T-helper 2 cell (primary cell): ENCODE measurements at places on chromosomes 11 and 22.
A peak's percentile ranks its signal among the peaks of the same experiment; 100 is the strongest.

GRCh38 chr22:20998411-20999336, 3.2 kb downstream of the THAP7 start:
- no peak for DNase-seq

DNA sequence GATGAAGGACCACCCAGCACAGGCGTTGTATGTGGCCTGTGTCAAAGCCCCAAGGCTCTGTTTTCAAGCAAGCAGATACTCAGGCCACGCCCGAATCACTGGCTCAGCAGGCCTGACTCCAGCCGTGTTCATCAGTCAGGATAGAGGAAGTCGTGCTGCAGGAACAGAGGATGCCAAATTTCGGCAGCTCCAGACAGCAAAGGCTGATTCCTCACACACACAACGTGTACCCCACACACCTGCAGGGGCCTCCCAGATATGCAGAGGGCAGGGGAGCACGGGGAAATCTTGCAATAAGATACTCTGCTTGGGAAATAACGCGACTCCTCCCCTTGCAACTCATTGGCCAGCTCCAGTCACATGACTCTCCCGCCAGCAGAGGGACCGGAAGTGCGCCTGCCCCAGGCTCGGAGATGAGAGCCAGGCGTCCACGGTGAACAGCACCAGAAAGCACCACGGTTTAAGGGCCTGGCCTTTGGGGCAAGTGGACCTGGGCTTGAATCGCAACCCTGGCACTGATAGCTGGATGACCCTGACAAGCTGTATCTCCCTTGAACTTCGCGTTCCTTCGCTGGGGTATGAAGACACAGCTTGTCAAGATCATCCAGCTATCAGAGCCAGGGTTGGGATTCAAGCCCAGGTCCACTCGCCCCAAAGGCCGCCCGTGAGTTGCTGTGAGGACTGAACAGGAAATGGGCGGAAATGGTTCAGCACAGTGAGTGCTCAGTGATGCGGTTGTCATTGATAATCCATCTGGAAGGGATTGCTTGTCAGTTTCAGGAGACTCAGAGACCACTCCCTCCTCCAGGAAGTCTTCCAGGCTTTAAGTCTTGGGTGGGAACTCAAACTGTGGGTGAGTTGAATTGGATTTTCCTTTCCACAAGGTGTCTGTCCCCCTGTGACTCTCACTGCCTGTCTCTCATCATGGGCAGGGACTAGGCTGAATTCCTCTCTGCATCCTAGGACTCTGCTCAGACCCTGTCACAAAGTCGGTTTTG, 88.5 kb downstream of the MYEOV start:
- DNase-seq = no peak

DNA sequence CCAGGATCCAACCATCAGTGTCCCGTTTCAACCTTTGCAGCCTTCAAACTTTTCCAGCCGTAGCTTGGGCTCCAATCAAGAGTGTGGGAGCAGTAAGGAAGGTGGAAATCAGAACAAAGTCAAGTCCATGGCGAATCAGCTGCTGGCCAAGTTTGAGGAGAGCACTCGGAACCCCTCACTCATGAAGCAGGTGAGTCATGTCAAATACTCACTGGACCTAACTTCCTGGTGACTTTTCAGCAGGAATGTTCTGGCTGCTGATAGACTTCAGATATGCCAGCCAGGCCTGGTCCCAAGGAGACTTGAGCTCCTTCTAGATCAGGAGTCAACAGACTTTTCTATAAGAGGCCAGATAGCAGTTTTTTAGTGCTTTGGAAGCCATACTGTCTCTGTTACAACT, 129.0 kb downstream of the MICAL2 start:
- no peak for DNase-seq

DNA sequence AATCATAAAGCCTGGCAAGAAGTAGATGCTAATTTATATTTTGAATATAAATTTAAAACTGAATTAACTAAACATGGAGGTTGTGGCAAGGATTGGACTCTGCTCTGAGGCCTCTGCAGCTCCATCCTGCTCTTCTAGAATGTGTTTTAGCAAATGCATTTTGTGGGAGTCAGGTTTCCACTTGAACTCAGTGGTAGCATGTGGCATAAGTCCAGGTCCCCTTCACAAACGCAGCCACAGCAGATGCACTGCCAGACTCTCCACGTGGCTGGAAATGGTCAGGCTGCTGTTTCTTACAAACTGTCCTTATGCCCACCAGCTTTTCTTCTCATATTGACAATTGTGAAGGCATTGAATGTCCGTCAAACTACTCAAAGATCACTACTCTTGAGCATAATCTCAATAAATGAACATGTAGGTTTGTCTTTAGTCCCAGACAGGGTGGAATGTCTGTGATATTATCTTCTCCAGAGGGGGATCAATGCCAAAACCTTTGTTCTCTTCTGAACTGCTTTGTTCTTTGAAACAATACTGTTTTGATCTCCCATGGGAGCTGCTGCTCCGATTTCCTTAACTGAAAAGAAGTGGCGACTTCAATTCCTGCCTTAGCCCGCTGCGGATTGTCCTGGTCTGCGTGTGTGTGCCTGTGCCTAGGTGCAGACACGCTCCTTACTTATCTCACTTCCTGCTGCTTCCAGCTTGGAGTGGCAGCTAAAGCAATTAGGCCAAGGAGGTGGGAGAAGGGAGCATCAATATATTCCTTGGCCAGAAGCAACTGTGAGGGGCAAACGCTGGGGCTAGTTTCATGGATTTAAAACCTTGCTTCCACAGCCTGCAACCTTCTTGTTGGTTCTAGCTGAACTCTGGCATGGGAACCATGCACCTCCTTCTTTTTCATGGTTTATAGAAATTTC, 24.2 kb downstream of the EIF4G2 start:
- DNase-seq = no peak

GRCh38 chr11:35047179-35047578, 91.8 kb upstream of the CD44 start:
- peak; percentile 85 for DNase-seq

DNA sequence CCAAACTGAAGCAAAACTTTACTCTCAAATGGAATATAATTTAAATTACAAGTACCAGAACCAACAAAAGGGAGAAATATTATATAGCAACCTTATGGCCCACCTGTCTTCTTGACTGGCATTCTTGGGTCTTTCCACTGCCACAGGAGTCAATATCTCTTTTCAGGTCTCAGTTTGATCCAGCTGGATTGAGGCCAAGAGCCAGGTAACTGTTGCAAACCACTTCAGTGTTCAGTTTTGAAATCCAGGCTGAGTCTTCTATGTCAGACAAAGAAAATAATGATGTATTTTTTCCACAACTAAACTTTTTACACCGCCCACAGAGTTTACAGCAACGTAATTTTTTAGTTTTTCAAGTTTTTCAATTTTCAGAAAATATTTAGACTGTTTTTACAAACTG, 648 bp downstream of the DLG2 start:
- DNase-seq = no peak

DNA sequence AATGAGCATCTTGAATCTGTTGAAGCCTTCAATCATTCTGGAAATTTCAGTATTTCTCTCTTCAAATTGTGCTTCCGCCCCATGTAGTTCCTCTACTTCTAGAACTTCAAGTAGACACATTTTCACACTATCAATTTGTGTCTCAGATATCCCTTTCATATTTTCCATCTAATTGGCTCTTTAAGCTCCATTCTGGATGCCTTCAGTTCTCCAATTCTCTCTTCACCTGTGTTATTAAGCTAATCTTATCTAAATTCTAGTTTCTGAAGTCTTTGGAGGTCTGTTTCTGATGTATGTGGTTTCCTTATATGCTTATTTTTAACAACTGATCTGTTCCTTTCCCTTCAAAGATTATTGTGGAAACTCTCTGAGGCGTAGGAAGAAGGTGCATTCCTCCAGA, 36.3 kb downstream of the CSTF3 start:
- no peak for DNase-seq

DNA sequence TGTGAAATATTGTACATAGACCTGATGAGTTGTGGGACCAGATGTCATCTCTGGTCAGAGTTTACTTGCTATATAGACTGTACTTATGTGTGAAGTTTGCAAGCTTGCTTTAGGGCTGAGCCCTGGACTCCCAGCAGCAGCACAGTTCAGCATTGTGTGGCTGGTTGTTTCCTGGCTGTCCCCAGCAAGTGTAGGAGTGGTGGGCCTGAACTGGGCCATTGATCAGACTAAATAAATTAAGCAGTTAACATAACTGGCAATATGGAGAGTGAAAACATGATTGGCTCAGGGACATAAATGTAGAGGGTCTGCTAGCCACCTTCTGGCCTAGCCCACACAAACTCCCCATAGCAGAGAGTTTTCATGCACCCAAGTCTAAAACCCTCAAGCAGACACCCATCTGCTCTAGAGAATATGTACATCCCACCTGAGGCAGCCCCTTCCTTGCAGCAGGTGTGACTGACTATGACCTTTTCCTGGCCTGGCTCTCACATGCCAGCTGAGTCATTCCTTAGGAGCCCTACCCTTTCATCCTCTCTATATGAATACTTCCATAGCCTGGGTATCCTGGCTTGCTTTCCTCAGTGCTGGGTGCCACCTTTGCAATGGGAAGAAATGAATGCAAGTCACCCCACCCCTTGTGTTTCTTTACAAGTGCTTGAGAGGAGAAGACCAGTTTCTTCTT, 12.3 kb downstream of the PIK3IP1 start:
- no peak for DNase-seq

- no peak for DNase-seq
Measured at GRCh38 chr11:129458278-129458677, 82.6 kb downstream of the BARX2 start.

DNA sequence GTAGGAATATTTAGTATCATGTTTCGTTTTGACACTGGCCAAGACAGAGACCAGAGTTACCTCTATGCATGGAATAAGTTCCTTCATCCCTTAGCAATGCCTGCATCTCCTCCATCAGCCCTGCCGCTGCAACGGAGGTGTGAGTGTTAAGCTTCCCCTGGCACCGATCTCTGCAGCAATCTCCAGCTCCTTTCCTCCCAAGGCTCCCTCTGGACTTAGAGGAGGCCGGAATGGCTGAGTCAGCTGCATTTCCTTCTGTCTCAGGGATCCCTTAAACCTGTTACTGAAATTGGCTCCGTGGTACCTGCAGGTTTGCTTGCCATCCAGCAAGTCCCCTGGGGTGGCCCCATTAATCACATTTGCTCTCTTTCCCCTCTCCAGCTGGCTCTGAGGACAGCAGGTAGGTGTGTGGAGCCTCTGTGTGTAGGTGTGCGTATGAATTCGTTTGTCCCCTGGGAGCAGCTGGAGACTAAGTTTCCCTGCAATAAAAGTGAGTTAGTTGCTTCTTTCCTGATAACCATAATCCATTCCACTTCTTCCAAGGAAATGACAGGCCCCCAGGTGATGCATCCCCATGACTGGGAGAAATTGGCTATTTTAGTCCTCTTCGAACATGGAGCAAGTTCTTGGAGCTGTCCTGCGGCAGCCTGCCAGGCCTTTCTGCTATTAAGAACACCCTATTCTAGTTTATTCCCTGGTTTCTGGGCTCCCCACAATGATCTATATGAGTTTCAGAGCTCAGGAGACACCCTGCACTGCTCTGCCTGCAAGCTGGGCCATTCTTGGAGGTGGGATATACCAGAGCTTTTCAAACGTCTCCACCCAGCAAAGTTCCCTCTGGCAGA, 457.2 kb upstream of the CADM1 start:
- DNase-seq = no peak

GRCh38 chr11:125081098-125081798, 18.1 kb downstream of the SLC37A2 start:
- DNase-seq = no peak

GRCh38 chr22:23850136-23850611, 7.5 kb upstream of the SLC2A11 start:
- DNase-seq = no peak

- DNase-seq = no peak
Measured at GRCh38 chr11:44943118-44943517, 7.6 kb downstream of the TP53I11 start.

DNA sequence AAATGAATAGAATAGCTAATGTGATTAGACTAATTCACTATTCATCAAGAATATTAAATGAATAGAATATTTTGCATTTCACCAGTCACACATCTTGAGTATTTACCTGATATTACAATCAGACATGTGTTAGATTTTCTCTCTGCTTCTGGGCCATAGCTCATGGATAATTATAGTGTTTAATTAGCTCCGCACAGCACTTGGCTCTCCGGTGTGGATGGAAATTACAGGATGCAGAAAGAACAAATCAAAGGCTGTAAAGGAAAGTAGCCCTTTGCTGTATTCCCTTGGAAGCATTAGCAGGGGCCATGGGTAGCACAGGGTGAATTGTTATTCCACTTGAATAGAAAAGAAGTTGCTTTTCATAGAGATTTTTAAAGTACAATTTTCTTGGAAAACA, 320.3 kb upstream of the SORL1-AS1 start:
- no peak for DNase-seq

DNA sequence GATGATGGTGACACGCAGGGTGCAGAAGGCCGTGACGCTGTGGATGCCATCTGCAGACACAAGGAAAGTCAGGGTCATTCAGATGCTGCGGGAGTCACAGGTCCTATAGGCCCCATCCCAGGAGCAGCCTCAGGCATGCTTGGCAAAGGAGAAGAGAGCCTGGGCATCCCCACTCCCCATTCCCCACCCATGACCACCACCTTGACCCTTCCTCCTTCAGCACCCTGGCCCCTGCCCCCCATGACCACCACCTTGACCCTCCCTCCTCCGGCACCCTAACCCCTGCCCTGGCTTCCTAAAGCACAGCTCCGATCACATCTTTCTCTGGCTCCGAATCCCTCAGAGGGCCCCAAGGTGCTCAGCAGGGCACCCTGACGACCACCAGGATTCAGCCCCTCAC, 73.1 kb downstream of the CELSR1 start:
- DNase-seq = no peak

GRCh38 chr22:44542561-44543222, 44.7 kb upstream of the RTL6 start:
- no peak for DNase-seq

GRCh38 chr22:37520776-37521191, 1.6 kb upstream of the CARD10 start:
- no peak for DNase-seq

GRCh38 chr11:117944554-117944953, 15.4 kb upstream of the TMPRSS13 start:
- DNase-seq = no peak

GRCh38 chr22:49411236-49411635, 416.4 kb downstream of the BRD1 start:
- DNase-seq = no peak

- DNase-seq = no peak
Measured at GRCh38 chr11:19751055-19751454, 38.4 kb downstream of the NAV2 start.

DNA sequence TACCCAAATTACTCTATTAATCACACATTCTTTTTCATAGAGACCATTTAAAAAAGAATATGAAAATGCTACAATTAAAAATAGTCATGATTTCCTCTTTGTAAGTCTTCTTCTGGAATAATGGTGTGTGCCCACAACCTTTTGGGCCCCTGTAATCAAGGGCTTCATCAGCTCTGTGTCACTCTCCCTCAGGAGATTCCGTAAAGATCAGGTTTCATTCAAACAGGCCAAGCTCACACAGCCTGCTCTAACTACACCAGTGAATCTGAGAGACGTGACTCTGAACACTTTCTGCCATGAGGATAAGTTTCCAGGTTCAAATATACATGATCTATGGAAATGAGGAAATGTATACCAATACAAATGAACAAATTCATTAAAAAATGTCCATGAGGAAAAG, 9.5 kb downstream of the DRICH1 start:
- DNase-seq = no peak
